ENCODE measurements at places on chromosomes 4 and X.

DNA sequence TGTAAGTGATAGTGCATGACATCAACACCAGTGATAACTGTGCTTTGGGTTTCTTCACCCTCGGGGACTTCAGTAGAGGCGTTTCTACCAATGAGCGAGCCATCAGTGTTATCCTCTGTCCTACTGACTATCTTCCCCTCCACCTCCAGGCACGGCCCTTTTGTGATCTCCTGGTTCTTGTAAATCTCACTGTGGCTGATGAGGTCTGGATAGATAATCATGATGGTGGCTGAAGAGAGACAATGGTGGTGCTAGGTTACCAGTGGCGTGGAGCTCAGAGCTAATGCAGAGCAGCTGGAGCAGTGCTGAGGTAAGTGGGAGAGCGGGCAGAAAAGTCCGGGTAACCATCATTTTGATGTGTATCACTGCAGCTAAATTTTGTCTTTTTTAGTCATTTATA is 816.6 kb downstream of the GLUD2 start:
- DNase-seq = no peak

DNA sequence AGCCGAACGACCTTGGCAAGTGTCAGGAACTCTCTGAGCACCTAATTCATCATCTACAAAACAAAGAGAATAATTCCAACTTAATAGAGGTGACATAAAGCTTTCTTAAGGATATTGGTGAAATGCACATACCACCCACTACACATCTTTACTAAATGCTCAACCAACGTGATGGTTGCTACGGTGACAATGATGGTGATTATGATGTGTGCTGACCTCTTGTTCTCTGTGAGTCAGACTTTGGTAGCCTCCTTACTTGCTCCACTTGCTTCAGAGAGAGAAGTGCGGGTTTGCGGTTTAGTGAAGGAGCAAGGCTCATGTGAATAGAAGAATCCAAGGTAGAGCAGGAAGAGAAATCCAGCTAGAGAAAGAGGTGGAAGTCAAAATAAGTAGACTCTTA is 52.8 kb upstream of the CLNK start:
- no peak for DNase-seq

DNA sequence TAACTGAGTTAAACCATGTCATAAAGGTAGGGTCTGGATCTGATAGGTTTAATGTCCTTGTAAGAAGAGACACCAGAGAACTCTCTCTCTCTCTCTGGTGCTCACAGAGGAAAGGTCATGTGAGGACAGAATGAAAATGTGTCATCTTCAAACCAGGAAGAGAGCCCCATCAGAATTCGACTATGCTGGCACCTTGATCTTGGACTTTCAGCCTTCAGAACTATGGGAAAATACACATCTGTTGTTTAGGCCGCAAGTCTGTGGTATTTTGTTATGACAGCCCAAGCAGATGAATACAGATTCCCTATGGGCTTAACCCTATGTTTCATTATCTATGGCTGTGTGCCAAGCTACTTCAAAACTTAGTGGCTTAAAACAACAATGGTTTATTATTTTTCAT is 105.5 kb upstream of the DDIT4L start:
- DNase-seq = no peak

- no peak for DNase-seq
These were observed 11.3 kb downstream of the YTHDC1 start for GRCh38 chr4:68338625-68339024.

DNA sequence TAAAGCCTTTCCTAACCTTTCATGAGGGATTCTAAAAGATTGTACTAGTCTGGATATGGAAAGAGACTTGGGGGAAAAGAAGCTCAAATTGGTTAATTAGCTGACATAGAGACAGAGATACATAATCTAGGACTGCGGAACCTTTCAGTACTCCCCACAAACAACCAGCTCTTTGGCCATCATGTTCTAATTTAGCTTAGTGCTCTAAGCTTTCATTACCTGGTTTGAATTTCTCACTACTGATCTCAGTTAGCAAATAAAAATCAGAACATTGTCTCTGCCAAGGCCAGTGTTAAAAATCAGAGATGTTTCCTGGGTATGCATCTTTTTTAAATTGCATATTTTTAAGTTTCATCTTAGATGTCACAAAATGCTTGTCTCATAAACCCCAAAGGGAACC is 254.4 kb downstream of the GLUD2 start:
- no peak for DNase-seq

DNA sequence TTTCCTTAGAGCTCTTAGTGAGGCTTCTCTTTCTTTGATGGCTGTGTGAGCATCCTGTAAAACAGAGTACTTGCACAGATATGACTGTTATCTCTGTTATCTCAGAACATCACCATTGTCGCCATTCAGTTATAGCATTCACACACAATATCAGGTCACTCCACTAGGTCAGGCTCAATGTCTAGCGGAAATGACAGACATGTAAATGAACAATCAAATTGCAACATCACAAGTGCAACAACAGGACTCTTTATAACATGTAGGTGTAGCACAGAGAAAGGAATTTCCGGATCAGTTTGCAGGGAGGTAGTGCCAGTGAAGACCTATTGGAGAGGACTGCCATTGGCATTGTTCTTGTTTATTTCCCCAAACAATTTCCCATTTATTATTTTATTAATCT is 43.2 kb upstream of the IGSF1 start:
- no peak for DNase-seq

- DNase-seq = peak; percentile 67
These were observed 51.1 kb downstream of the SCML1 start for GRCh38 chrX:17788439-17788838.

DNA sequence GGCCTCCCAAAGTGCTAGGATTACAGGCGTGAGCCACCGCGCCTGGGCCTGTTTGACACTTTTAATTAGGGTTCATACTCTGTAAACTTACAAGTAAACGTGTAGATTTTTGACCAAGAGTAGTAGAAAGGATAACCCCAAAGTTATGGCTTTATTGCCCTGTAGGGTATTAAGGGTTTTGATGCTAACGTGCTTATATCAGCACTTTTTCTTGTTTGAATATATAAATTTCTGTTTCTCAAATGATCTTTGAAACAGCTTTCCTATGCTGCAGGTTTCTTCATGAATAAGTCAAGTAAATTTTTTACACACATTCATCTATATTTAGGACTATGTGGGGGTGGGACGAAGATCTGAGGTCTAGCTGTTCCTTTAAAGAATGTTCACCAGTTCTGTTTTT is 29.3 kb upstream of the REPS2 start:
- no peak for DNase-seq

- no peak for DNase-seq
These were observed 115.0 kb downstream of the TRIML1 start for GRCh38 chr4:188254211-188254610.

GRCh38 chr4:20904966-20905365 is 204.7 kb downstream of the PACRGL start:
- DNase-seq = no peak

- DNase-seq = peak; percentile 89
These were observed 4.6 kb upstream of the MAD2L1 start for GRCh38 chr4:120071192-120071795.

DNA sequence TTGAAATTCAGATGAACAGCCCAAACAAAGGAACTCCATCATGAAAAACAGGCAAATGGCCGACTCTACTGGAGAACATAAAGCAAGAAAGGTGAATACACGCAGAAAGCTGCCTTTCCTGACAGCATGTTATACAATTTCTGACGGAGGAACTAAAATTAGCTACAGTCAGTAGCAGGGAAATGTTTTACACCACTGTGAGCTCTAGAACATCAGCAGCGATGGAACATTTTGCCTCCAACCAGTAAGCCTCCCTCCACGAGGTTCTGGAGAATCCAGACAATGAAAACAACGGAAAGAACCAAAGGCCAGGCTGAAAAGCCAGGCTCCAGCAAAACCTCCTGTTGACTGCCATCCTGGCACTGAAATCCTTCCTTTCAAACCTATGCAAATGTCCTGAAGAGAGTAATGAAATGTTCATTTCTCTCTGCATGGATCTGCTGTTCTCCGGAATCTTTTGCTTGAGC is 78.9 kb downstream of the IRF2 start:
- no peak for DNase-seq

- DNase-seq = no peak
These were observed 307.0 kb downstream of the FSTL5 start for GRCh38 chr4:161856711-161857326.

DNA sequence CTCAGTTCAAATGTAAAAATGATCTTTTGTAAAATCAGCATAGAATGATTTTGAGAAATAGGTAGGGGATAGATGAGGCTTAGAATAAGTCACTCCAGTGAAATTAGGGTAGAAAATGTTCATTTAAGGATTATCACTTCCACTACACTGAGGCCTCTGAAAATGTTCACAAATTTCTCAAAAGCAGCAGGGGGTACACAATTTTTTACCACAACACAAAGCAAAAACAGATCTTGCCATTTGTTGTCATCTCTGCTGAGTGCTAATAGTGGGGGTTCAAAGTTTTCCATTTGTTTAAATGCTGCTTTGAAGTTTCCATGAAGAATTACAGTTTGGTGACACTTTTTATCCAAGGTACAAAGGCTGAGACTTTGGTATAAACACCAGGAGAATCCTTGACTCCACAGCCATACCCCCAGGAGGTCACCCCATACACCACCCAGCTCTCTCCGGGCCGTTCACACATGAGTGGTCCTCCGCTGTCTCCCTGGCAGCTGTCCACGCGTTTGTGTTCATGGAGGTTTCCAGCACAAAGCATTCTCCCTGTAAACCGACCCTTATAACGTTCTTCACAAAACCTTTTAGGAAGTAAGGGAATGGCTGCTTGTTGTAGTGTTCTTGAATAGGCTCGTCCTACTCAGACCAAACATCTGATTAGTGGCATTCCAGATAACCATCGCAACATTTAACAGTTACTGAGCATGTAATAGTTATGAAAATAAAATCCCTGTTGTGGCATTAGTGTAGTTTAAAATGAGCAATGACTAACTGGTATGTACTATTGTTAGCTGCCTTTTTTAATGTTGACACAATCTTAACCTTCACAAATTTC is 71.0 kb downstream of the PRSS12 start:
- peak; percentile 72 for DNase-seq

DNA sequence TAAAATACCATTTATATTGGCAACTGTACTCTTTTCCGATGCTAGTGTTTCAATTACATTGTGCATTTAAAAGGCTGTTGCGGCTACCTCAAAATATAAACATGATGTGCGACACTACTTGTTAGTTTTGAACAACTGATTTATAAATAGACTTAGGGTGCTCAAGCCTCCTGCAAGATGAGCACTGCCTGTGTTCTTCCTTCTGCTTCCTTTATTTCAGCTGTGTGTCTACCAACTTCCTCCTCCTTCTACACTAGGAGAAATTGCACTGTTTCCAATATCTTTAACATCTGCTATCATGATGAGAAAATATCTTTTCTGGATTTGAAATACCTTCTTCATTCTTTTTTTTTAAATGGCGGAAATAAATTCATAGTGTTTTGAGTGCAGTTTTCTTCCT is 24.0 kb downstream of the TET2 start:
- DNase-seq = no peak

DNA sequence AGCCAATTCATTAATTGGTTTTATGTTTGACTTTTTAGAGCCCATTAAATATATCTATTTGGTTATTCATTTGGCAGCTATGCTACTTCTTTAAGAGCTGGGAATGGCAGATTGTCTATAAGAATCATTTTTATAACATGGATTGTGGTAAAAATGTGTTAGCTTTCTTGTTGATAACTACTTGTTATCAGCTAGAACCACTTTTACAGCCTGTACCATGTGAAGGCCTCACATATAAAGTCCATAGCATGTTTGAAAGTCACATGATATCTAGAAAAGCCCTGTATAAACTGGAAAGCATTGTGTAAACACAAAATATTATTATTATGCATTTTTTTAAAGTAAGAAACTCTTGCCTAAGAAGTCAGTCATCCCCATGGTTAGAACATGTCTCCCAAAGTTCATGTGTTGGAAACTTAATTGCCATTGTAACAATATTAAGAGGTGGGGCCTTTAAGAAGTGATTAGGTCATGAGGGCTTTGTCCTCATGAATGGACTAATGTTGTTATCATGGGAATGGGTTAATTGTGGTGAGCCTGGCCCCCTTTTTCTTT is 110.9 kb upstream of the BMP2K start:
- DNase-seq = no peak

GRCh38 chr4:24928708-24929107 is 15.9 kb upstream of the CCDC149 start:
- DNase-seq = no peak

DNA sequence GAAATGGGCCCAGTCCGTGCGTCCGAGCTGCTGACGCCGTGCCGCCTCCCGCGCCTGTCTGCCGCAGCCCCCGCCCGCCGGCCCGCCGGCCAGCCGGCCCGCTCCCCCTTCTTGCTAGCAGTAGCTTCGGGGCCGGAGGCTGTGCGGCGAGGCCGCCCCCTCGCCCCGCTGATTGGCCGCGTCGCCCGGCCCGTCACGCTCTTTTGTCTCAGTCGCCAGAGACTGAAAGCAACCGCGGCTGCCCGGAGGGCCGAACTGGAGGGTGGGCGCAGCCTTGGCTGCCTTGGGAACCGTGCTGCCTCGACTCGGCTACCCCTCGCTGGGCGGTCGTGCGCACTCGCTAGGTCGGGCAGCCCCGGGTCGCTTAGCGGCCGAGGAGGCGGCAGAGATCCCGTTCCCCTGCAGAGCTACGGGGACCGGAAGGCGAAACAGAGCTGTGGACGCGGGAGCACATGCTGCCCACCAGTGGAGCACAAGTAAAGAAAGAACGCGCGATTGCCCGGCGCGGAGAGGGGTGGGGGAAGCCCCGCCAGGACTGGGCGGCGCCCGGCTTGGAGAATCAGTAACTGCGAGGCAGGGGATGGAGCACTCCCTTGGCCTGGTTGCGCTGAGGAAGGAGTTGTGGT is at the start of gene ZCCHC18:
ZCCHC18 (plus strand) TSS at position 198 of the 626 bp plus-strand sequence. CDS start 1,589 bp downstream, outside the sequence.
- peak; percentile 90 for DNase-seq
